ENCODE measurements at places on chromosomes 13 and 19.

DNA sequence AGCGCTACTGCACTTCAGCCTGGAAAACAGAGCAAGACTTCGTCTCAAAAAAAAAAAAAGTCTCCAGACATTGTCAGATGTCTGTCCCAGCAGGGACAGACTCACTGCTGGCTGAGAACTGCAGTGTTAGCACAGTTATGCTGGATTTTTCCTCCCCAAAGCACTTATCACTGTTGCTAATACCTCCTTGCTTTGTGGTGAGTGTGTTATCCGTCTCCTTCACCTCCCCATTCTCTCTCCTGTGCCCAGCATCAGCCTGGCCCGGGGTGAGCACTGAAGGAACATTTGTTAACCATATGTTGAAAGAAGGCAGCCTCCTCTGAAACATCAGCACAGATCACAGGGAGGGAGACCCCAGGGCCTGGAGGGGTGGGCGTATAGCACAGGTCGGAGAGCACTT is 11.3 kb downstream of the MYO9B start:
- no peak for DNase-seq

GRCh38 chr19:49152119-49152550 is 3.1 kb downstream of the HRC start:
- DNase-seq: no peak

- DNase-seq: no peak
Observed at GRCh38 chr13:98774776-98775175, 22.3 kb upstream of the SLC15A1 start.

DNA sequence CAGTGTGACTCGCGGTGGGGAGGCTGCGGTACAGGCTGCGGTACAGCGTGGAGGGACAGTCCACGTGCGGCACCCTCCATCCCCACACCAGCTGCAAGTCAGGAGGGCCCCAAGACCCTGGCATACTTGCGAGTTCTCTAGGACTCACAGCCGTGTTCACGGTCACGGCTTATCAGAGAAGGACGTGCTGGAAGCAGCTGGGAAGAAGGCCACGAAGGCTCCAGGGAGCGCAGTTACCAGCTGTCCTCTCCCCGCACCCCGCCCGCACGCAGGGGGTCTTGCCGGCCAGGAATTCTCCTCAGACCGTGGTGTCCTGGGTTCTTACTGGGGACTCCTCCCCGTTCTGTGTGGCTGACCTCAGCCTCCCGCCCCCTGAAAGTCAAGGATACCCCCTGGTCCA is 6.2 kb downstream of the ZNF444 start:
- no peak for DNase-seq

DNA sequence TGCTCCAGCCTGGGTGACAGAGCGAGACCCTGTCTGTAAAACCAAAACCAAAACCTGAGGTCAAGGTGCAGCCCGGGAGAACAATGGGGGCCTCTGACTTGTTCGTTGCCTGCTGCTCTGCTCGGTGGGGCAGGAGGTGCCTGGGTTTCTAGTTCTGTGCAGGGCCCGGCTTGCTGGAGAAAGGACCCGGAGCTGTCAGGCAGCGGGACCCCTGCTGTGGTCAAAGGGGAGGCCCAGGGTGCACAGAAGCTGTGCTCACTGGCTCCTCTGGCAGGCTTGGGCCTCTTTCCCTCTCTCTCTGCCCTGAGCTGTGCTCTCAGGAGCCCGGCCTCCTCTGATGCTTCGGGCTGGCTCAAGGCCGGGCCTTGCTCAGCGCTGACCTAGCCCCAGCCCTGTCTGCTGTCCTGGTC is 3.5 kb downstream of the LRP3 start:
- no peak for DNase-seq

DNA sequence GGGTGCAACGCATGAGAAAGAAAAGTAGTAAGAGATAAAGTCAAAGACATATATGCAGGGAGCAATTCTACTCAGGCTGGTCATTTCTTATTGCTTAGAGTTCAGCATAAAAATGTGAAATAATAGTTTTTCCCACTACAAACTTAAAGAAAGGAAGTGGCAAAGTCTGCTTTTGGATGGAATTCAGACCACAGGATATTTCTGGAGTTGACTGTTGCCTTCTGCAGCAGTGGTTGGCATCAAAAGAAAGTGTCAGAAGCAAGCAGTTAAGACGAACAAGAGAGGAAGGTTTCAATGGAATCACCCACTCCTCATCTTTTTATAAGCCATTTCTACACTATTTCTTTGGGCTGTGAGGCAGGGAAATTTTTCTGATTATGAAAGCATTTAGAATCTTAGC is 36.2 kb upstream of the TRPC4 start:
- no peak for DNase-seq

GRCh38 chr13:28488376-28489005 is 6.4 kb downstream of the FLT1 start:
- no peak for DNase-seq

DNA sequence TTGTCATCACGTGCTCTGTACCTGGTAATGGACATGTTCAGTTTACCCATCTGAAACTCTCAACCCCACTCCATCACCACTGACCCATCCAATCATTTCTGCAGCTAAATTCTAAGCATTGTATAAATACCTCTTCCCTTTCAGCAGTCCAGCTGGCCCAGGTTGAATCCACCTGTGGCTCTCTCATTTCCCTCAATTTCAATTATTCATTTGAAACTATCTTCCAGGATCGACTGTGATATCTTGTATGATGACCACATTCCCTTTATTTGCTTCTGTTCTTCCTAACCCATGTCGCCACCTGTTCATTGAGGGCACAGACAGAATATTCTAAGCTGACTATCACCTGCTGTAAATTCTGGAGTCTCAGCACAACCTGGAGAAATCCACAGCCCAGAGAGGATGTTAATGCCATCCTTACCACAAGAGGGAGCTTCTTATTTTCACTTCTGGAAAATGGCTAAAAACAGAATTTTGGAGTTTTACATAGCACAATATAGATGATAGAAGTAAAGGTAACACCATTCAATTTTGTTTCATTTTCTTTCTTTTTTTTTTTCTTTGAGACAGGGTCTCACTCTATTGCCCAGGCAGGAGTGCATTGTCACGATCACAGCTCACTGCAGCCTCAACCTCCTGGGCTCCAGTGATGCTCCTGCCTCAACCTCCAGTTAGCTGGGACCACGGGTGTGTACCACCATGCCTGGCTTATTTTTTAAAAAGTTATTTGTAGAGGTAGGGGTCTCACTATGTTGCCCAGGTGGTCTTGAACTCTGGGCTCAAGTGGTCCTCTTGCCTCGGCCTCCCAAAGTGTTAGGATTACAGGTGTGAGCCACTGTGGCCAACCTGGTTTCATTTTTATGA is 38.6 kb downstream of the ZNF823 start:
- no peak for DNase-seq

- DNase-seq: no peak
Observed at GRCh38 chr19:4455719-4456475, 1.7 kb downstream of the UBXN6 start.

DNA sequence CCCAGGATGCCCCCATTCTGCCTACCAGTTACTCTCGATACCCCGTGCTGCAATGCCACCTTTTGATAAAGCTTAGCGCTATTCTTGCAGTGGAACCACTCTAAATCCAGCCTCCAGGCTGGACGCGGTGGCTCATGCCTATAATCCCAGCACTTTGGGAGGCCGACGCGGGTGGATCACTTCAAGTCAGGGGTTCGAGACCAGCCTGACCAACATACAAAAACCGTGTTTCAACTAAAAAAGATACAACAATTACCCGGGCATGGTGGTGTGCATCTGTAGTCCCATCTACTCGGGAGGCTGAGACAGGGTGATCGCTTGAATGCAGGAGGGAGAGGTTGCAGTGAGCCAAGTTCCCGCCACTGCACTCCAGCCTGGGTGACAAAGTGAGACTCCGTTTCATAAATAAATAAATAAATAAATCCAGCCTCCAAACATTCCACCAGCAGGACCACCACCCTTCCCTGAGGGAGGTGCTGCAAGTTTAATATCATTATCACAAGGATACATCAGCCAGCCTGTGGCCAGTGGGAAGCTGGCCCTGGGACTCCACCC is 27.7 kb downstream of the CYP2B6 start:
- DNase-seq: no peak

DNA sequence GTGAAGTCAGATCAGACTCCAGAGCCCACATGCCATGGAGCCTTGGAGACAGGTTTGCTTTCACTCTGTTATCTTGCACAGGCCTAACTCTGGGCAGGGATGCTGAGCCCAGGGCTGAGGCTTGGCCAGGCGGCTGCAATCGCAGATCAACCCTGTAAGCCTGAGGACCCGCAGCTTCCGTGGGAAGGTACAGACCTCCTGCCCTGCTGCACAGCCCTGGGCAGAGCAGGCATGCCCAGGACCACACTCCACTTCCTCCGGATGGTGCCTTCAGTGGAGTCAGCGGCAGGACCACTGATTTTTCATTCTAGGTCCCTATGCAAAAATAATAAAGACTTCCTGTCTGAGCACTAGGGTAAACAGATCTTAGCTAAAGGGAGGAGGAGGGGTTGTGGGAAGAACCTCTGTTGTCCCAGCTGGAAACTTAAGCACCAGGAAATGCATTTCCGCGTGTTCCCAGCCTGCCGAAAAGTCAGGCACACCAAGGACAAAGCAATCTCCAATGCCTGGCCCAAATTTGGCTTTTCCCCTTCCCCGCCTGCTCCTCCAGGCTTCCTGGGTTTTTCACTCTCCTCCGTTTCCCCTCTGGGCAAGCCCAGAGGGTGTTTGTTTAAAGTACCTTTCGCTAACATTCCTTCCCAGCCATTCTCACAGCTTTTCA is 87.3 kb downstream of the KCTD15 start:
- no peak for DNase-seq

- DNase-seq: peak; percentile 42
Observed at GRCh38 chr19:2461751-2462634, 5.2 kb upstream of the LMNB2 start.

GRCh38 chr13:33352526-33352925 is 67.0 kb upstream of the STARD13 start:
- DNase-seq: no peak

DNA sequence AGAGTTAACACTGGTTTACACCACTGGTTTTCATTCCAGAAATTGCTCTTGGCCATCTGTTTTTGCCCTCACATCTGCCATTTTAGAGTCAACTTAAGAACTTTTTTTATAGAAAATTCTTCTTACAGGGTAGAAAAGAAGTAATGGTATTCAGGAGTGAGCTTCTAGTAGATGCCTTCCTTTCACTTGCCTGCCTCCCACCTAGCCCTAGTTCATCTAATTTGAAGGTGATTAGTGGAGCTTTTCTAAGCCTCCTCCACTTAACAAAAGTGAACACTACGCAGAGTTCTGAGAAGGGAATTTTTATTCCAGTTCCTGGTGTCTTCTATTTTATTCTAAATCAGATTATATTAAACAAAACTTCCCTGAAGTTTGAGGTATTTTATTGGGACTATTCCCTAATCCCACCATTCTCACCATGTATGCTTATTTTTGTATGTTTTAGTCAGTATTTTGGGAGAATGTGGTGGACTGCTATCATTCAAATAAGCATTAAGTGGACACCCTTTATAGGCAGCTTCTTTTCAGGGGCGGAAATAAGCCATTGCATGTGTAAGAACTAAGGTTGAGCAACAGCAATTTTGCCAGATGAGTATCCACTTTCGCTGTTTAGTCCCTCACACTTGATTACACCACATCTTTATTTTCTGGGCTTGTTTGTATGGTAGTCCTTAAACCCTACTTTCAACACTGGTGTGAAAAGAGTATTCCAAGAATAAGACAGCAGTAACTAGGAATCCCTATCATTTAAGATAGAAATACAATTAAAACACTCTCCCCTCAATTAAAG is 156.9 kb downstream of the ENOX1 start:
- DNase-seq: no peak

DNA sequence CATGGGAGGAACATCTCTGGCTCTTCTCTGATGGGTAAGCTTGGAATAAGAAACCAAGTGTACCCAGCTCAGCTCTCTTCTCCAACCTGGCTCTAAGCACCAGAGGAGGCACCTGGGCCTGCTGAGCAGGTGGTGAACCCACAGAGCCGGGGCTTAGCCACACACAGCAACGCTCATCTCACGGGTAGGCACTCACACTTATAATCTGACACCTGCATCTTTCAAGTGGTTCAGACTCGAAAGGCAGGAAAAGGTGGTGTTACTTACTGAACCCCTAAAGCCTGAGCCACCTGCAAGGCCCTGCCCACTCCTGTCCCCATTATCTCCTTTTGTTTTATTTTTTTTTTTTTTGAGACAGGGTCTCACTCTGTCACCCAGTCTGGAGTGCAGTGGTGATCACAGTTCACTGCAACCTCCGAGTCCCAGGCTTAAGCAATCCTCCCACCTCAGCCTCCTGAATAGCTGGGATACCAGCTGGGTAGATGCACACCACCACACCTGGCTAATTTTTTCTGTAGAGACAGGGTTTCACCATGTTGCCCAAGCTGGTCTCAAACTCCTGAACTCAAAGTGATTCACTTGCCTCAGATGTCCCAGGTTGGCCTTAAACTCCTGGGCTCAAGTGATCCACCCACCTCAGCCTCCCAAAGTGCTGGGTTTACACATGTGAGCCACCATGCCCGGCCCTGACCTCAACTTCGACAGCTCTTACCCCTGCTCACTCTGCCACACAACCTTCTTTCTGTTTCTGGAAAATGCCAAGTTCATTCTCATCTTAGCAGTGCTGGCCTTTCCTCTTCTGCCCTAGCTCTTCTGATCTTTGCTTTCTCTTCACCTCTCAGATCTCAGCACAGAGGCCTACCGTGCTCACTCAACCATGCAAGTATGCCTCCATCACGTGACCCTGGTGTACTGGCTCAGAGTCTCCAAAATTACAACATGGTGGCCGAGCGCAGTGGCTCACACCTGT is 9.7 kb downstream of the FBXL12 start:
- no peak for DNase-seq

DNA sequence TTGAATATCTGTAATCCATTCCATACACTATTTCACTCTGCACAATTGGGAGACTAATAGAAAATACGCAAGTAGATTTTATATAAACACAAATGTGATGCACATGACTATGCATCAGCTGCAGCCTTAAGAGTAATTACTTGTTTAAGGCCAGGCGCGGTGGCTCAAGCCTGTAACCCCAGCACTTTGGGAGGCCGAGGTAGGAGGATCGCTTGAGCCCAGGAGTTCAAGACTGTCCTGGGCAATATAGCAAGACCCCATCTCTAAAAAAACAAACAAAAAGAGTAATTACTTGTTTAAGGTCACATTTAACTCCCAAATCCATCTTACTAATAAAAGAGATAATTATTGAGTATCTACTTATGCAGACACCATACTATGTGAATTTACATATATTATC is 18.0 kb downstream of the IPO5 start:
- DNase-seq: no peak

GRCh38 chr19:46825731-46826055 is 25.0 kb downstream of the AP2S1 start:
- DNase-seq: no peak

GRCh38 chr13:52070929-52071523 is 46.5 kb downstream of the UTP14C start:
- DNase-seq: peak; percentile 19

- no peak for DNase-seq
Observed at GRCh38 chr19:35265126-35265899, 3.4 kb upstream of the USF2 start.

All from NK-92 treated with Interleukin-12 subunit alpha and Interleukin-12 subunit beta, amount 100 ng/mL, for 24 hours (cell line).